ENCODE measurements at places on chromosomes 6 and 20.

DNA sequence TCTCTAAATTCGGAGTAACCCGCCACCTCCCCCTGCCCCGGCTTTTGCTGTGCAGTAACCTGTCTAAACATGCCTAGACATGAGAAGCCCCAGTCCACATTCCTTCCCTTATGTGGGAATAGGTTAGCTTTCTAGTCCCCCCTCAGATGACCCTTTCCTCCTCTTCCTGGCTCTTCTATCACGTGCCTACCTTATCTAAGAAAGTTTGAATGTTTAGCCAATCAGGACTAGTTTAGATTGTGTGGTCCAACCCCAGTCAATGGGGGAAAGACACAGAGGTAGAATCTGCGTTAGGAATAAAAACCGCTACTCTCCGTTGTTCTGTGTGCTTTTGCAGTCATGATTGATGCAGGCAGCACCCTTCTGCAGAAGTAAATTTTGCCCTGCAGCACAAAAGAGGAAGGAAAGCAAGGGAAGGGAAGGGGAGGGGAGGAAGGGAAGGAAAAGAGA is 69.0 kb upstream of the CD93 start:
- no peak for DNase-seq

- no peak for DNase-seq
These were observed 98.2 kb upstream of the HDGFL1 start for GRCh38 chr6:22471132-22471690.

- DNase-seq: no peak
These were observed 19.9 kb downstream of the CAP2 start for GRCh38 chr6:17413313-17413750.

DNA sequence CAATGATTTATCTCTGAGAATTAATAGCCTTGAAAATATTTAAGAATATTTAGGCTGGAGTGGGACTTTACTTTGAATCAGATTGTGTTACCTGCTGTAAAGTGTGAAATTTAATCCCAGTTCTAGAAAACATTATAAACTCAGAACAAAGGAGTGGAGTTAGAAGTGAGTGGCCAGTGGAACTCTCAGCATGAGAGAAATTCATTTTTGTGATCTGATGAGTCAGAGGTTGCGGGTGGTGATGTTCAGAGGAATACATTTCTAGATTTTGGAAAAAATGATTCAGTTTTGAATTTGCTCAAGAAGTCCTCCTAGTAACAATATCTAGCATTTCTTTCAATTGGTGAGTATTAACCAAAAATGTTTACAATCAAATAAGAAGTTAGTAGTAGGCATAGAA is 167.5 kb downstream of the ZFAND3 start:
- DNase-seq: no peak

DNA sequence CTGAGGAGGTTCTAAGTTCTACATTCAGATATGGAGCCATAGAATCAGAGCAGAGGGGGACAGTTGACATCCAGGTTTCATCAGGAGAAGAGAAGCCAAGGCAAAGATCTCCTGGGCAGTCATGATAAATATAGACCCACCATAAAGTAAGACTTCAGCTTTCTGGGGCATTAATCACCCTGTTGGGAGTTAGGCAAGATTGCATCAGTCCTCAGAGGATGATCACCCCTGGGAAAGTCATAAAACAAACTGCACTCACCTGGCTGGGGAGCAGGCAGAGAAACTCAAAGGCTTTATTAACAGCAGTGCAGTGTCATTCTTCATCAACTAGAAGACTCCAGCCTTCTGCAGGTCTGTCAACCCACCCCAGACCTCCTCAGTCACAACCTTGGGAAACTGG is 301.3 kb upstream of the JARID2 start:
- no peak for DNase-seq

Measured in vagina (tissue), 2 donors.